Right ventricle myocardium inferior (tissue), 1 donor: ENCODE measurements at places on chromosomes 11 and 22. TPM values are rescaled to one million over a fixed set of nuclear protein-coding genes. Genes with fewer than 3 reads are reported as not detected.

DNA sequence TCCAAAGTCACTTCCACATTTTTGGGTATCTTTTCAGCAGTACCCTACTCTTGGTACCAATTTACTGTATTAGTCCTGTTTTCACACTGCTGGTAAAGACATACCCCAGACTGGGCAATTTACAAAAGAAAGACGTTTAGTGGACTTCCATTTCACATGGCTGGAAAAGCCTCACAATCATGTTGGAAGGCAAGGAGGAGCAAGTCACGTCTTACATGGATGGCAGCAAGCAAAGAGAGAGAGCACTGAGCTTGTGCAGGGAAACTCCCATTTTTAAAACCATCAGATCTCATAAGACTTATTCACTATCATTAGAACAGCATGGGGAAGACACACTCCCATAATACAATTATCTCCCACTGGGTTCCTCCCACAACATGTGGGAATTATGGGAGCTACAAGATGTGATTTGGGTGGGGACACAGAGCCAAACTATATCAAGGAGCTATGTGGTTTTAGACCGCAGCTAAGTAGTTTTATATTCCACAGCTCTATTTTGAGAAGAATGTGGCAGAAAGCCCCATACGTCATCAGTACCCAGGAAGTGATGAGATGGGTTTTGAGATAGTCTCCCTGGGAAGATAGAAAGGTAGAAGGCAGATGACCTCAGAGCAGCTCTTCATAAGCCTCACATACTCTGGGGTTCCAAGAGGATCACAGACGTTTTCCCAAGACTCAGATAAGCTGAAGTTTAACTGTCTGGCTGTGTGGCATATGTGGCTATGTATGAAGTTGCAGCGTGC, 96.3 kb downstream of the APIP start:
- DNase-seq = no peak

DNA sequence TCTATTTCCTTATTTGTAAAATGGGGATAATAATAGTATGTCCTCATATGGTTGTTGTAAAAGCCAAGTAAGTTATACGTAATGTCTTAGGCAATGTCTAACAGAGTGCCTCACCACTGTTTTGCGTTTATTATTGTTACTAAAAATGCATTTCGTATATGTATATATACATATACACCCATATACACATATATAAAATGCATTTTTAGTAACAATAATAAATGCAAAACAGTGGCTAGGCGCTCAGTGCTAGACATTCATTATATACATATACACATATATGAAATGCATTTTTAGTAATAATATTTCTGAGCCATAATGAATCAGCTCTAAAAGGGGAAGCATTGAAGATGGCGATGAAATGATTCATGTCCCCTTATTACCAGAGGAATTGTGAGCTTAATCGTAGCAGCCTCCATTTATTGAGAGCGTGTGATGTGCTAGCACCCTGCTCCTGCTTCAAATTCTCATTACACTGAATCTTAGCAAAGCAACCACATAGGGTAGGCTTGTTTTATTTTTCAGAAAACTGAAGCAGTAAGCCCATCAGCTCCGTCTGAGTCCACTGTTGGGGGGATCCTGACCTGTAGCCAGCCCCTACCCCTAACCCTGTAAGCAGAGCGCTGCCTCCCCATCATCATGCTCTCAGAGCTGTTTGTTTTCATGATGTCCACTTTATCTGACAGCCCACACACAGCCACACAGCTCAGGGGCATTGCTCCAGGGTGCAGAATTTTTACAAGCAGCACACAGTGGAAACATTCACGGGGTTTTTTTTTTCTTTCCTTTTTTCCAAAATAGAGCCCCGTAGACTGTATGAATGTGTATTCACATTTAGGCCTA, 97.1 kb upstream of the NAV2 start:
- DNase-seq = no peak

GRCh38 chr22:40238425-40239344, 61.0 kb downstream of the TNRC6B start:
- no peak for DNase-seq

DNA sequence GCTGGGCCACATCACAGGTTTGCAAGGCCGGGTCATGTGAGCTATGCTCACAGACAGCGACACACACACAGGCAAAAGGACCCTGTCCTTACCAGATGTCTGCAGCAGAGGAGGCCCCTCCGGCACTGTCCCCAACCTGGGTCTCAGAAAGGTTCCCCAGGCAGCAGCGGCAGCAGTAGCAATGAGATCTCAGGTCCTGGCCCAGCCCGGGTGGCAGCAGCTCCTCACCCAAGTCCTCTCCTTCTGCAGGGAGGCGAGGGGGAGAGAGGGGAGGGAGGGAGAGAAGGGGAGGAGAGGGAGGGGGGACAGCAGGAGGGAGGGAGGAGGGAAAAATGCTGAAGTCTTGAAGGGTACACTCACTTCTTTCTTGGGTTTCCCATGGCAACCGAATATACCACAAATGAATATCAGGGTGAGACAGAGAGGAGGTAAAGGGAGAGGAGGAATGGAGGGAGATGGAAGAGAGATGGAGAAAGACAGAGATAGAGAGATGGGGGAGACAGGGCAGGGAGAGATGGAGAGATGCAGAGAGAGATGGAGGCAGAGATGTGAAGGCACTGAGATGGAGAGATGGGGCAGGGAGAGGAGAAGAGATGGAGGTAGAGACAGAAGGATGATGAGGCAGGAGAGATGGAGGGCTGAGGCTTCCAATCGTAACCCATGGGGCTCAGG, 9.5 kb downstream of the ELFN2 start:
- DNase-seq = peak; percentile 56

GRCh38 chr11:64513523-64513922, 77.5 kb upstream of the SLC22A12 start:
- no peak for DNase-seq

- DNase-seq = no peak
These were observed 859.0 kb downstream of the FAM181B start for GRCh38 chr11:81874635-81875034.

- DNase-seq = no peak
These were observed 52.9 kb downstream of the CABIN1 start for GRCh38 chr22:24063986-24064385.

GRCh38 chr11:101444164-101444563, 139.6 kb downstream of the TRPC6 start:
- DNase-seq = no peak

P4HA3 gene
- total RNA-seq = not detected

MIF gene
- total RNA-seq = 272 TPM

KCNK4 gene
- not detected for total RNA-seq

OR8D1 gene
- not detected for total RNA-seq

OR56B4 gene
- total RNA-seq = not detected

CYP2D6 gene
- not detected for total RNA-seq

RIMBP3C gene
- not detected for total RNA-seq
